Psoas muscle (tissue), 8 donors: ENCODE measurements at places on chromosomes 2 and 18. TPM values are rescaled to one million over a fixed set of nuclear protein-coding genes. Genes with fewer than 3 reads are reported as not detected.

DNA sequence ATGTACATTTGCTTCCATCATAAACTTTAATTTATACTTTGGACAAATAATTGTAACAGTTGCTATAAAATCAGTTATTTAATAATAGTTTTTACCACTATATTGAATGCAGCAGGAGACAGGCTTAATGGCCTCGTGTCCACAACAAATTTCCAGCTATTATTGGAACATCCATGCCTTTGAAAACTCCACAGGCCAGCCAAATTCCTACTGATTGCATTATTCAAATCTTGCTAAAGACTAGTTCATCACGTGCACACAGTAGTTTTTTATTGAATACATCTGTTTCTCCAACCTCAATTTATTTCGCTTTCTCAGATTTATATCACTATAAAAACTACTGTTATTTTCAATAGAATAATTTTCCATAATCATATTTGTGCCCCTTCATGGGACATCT, 18.4 kb upstream of the PTPRM start:
- H3K36me3 ChIP-seq, result no peaks in the 10 kb centered on the region
- no peak overlapping the region for H3K4me3 ChIP-seq
- no peak overlapping the region for H3K27ac ChIP-seq
- no peaks in the 10 kb centered on the region for H3K27me3 ChIP-seq
- H3K4me1 ChIP-seq, result no peaks in the 10 kb centered on the region
- DNase-seq, result no peak

RAD51AP2 gene
- total RNA-seq, result not detected

DNA sequence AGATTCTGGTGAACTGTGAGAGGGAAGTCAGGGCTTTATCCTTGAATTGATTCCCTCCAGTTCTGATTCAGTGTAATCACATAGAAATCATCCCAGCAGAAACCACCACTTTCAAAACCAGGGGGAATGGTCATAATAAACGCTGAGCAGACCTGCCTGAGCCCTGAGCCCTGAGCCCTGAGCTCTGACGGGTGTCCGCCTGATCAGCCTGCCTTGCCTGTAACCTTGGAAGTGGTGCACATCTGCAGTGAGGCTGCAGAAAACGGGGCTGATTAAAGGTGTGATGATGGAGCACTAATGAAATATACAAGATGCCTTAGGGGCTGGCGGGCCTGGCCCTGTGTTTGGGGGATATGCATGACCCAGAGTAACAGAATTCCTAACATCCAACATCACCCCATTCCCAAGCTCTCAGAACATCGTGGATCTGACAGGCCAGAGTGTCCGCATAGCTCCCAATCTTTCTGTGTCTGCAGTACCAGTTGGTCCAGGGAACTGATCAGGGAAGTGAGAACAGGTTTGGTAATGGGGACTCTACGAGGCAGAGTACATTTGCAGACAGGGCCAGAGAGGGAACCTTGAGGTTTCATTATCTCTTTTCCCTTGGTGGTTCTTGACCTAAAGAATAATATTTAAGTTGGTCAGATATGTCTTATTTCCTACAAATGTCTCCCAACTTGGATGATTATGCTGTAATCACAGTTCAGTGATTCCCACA, 37.8 kb downstream of the KCTD18 start:
- no peak overlapping the region for H3K4me3 ChIP-seq
- H3K27ac ChIP-seq, result no peak overlapping the region
- no peaks in the 10 kb centered on the region for H3K4me1 ChIP-seq
- no peak for DNase-seq

DNA sequence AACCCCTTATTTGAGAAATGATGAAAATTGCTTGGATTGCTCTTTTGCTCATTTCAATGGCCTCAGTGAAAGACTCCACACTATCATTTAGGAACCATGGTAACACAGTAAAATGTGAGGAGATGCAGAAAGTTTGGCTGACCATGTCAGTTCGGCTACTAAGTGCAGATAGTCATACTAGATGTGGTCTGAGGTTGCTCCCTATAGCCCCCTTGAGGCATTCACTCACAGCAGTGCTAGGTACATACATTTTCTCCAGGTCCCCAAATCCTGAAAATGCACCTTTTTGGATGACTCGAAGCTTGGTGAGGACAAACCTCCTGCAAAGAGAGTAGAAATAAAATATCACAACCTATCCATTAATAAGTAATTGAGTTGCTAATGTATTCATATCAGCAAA, 86.3 kb downstream of the FSHR start:
- no peaks in the 10 kb centered on the region for H3K4me1 ChIP-seq
- H3K27ac ChIP-seq, result no peak overlapping the region
